ENCODE measurements at places on chromosomes 6 and 20. TPM values are rescaled to one million over a fixed set of nuclear protein-coding genes. Genes with fewer than 3 reads are reported as not detected.
A peak's percentile ranks its signal among the peaks of the same experiment; 100 is the strongest.

DNA sequence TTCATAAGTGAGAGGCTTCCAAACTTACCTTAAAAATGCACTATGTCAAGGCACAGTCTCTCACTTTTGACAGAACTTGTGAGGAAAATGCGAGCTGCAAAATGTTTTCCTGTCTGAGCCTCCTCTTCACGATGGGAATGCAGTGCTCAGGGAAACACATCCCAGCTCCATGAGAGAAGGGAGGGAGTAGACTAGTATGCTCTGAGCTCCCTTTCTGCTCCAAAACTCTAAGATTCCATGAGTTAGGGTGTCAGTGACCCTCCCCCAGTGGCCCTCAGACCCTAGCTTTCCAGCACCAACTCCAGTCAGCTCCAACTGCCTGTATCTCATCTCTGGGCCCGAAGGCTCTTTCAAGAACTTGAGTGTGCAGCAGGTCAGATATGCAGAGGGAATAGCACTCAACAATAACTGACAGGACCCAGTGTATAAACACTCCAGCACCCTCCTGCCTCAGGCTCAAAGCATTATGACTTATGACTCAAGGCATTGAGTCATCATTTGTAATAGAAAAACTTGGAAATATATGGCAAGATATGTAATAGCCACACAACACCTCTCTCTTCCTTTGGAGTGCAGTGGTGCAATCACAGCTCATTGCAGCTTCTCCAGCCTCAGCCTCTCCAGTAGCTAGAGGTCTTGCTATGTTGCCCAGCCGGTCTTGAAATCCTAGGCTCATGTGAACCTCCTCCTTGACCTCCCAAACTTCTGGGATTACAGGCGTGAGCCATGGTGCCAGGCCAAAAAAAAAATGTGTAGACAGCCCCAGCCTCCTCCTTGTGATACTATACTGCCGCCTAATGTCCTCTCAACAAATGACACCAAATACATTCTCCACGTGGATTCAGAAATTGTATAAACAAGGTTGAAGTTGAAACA lies 16.7 kb upstream of the ENTPD6 start:
- peak; percentile 99 for ATAC-seq

DNA sequence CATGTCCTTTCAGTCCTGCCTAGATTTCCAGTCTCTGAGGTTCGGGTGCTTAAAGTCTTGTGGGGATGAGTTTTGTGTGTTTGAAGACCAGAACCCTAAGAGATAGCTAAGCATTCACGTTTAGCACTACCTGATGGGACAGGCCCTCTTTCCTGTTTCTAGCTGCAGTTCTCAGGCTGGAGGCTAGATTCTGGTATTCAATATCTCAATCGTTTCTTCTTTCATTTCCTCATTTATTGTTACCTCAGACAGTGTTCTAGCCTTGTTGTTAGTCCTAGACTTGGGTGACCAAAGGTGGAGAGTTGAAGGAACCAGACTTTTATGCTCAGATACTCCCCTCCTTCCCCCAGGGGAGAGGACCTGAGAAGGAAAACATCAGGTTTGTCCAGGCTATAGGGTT lies 16.8 kb downstream of the CEP250 start:
- no peak for ATAC-seq

- ATAC-seq: no peak
Measured at GRCh38 chr6:18359237-18359885, 27.8 kb upstream of the RNF144B start.

DNA sequence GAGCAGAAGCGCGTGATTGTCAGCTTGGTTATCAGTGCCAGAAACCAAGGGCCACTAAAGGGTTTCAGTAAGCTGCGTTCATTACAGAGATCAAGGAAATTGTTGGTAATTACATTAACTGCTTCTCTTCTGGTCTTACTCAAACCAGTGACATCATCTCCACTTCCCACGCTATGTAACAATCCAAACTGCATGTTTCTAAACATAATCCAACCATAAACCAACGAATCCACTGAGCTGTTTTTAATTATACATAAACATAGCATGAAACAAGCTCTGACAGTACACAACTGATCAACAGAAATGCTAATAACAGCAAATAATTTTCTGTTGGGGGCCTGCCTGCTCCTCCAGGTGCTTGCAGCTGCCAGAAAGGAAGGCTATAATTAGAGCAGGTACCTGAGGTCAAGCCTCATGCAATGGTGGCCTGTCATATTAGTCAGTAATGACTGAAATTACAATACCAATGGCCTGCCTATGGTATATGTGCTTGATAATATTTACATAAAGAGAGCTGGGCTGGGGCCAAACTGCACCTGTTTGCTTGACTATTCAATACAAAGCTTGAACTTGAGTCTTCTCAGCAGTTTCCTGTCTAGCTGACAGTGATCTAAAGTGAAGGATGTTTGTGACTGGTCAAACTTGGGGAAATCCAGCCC lies 40.1 kb downstream of the ILRUN start:
- peak; percentile 73 for ATAC-seq

- no peak for ATAC-seq
Measured at GRCh38 chr6:153673225-153673624, 365.8 kb upstream of the OPRM1 start.

GRCh38 chr20:54218470-54218869 lies 10.6 kb downstream of the PFDN4 start:
- no peak for ATAC-seq

The HSPA1B gene
- 92.9 TPM for total RNA-seq

The POLR1H gene
- 33.1 TPM for total RNA-seq

The SLC17A3 gene
- not detected for total RNA-seq
